GM06990 (cell line): ENCODE measurements at places on chromosomes 6 and 20.
A peak's percentile ranks its signal among the peaks of the same experiment; 100 is the strongest.

- DNase-seq, result no peak
Observed at GRCh38 chr6:40735121-40735520, 148.0 kb upstream of the LRFN2 start.

- DNase-seq, result no peak
Observed at GRCh38 chr20:2179233-2179580, 77.6 kb downstream of the STK35 start.

- no peak for DNase-seq
Observed at GRCh38 chr6:165545806-165546205, 117.2 kb downstream of the PDE10A start.

- no peak for DNase-seq
Observed at GRCh38 chr6:144547409-144547808, 262.3 kb downstream of the UTRN start.

DNA sequence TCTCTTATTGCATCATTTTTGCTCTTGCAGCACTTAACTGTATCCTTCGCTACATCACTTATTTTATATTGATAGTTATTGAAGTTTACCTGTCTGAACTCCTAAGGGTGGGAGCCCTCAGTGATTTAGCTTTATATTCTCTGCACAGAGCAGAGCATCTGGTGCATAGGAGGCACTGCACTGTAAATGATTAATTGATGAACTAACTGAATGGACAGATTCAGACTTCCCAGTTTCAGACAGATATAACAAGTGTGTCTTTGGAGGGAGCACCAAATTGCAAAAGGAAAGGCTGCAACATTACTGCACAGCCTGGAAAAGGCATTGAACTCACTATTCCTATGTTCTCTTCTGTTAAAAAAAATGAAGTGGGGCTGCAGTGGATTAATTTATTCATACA lies 160.3 kb downstream of the EDN1 start:
- DNase-seq, result no peak

DNA sequence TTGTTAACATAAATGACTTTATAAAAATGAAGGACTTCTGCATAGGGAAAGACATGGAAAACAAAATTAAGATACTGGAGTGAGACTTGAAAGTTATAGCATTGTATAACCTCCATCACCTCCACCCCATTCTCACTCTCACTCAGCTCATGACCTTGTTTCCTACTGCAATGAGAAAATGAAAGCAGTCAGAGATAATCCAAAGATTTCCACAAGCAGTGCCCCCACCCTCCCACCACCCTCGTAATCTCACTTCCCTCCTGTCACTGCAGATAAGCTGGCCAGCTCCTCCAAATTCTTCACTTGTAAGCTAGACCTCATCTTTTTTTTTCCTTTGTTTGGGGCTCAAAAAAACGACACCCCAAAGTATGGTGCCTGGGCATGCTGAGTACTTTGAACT lies 52.9 kb upstream of the PROKR2 start:
- no peak for DNase-seq

- DNase-seq, result peak; percentile 78
Observed at GRCh38 chr6:136593748-136594490, 43.7 kb upstream of the MAP7 start.

GRCh38 chr20:40743141-40743775 lies 54.2 kb upstream of the MAFB start:
- no peak for DNase-seq

DNA sequence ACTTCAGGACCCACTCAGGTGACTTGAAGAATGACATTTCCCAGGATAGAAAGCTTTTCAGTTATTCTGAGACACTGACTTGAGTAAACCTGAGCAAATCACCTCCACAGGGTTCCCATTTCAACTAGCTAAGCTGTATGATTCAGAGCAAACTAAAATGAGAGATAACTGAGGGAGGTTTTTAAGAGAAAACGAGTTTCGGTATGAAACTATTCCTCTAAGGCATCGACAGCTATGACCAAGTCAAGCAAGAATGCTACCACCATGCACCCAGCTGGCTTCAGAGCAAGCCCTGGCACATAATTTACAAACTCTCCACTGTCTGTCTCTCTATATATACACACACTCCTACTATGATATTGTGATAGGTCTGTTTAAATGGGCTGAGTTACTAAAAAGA lies 75.4 kb downstream of the PERP start:
- DNase-seq, result no peak

GRCh38 chr6:97963193-97963592 lies 680.2 kb upstream of the MMS22L start:
- no peak for DNase-seq

DNA sequence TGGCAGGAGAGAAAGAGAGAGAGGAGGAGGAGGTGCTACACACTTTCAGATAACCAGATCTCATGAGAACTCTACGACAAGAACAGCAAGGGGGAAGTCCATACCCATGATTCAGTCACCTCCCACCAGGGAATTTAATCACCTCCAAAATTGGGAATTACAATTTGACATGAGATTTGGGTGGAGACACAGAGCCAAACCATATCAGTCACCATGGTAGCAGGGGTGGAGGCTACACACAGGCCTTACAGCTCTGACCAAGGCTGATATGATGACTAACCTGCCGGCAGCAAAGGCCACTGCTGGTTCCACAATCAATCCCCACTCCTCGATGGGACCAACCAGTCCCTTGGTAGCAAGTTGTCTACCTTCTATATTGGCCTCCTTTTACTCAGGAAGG lies 13.6 kb upstream of the RBM24 start:
- DNase-seq, result no peak

GRCh38 chr6:43436577-43437282 lies 9.4 kb downstream of the ABCC10 start:
- no peak for DNase-seq

- no peak for DNase-seq
Observed at GRCh38 chr6:10831609-10832008, 6.7 kb downstream of the MAK start.

GRCh38 chr6:161908872-161909271 lies 635.0 kb upstream of the AGPAT4 start:
- no peak for DNase-seq

DNA sequence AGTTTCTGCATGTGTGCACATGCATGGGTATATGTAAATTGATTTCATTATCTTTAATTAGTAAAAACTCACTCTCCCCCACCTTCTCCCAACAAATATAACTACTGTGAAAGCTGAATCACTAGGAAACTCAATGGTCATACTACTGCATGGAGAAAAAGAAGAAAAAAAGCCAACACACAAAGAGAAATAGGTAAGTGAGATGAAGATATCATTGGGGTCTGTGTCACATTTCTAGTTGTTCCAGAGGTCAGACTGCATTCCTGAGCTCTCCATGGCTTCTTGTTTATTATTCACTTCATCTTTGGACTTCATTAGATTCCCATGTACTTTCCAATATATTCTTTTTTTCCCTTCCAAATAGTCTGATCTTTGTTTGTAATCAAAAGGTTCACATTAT lies 98.2 kb downstream of the PTPRK start:
- DNase-seq, result no peak

- no peak for DNase-seq
Observed at GRCh38 chr6:149448821-149449453, 35.9 kb downstream of the ZC3H12D start.
